H4 (cell line): ENCODE measurements at places on chromosomes 1 and 21. TPM values are rescaled to one million over a fixed set of nuclear protein-coding genes. Genes with fewer than 3 reads are reported as not detected.

DNA sequence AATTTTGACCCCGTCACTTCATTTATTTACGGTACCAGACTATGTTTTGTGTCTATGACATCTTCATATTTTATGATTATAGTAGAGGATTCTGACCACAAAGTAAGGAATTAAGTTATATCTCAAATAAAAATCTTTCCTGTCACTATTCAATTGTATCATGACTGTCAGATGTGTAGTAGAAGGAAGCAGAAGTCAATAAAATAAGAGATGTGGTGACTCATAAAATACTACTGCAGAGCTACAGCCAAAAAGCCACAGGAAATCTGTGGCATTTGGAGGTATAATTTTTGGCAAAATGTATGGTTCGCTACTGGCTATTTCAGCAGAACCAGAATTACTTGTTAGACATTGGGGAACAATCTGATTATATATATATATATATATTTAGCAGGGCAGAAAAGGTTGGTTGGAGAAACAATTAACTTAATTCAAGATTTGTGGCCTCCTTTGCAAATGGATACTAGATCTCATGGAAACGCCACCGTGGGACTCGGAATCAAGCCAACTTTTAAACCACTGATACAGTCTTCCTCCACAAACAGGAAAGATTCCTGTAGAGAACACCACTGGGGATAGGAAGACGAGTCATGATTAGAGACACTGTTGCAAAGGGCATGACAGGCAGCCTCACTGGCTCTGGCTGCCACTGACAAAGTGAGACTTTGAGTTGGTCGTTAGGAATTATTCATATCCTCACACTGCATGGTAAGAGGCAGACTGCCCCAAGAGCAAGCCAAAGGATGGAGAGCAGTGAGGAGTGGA lies 5.1 kb downstream of the FCRL2 start:
- DNase-seq: no peak

DNA sequence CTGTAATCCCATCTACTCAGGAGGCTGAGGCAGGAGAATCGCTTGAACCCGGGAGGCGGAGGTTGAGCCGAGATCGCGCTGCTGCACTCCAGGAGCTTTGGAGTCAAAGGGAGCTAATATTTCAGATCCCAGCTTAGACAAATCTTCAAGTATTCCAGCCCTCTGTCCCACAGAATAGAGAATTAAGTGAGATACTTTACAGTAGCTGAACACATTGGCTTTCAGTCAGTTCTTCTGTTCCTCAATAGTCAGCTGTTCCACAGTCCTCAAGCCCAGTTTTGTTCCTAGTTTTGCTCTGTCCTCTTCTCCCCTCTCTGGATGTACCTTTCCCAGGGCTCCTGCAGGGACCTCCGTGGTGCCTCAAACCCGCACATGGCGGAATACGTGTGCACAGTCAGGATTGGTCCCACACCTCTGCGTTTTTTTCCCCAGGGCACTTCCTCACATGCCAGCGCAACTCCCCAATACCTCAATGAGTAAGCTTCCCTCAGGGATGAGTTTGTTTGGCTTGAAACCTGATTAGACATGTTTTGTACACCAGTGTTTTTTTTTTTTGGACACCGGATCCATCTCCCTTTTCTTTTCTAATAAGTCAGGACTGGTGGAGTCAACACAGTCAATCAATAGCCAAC lies 1.2 kb downstream of the MFN2 start:
- no peak for DNase-seq

- no peak for DNase-seq
Measured at GRCh38 chr1:95073446-95073845, 695 bp upstream of the ALG14 start.

GRCh38 chr1:211944733-211945500 lies 90.4 kb downstream of the INTS7 start:
- DNase-seq: no peak

Gene ADCY10
- total RNA-seq: 0.02 TPM in 1 of 2 replicates, not detected in the other

Gene RPTN
- total RNA-seq: not detected in 2 replicates
